Type B pancreatic cell (in vitro differentiated cells): ENCODE measurements at places on chromosomes 12 and 14. TPM values are rescaled to one million over a fixed set of nuclear protein-coding genes. Genes with fewer than 3 reads are reported as not detected.
A peak's percentile ranks its signal among the peaks of the same experiment; 100 is the strongest.

Gene FRMD6
- 44.4 and 71.3 TPM in 2 replicates for total RNA-seq

Gene DPPA3
- not detected in 2 replicates for total RNA-seq

Gene EPYC
- 0.53 TPM in 1 of 2 replicates, not detected in the other for total RNA-seq

Gene CLMN
- total RNA-seq = 10.2 and 23.0 TPM in 2 replicates

DNA sequence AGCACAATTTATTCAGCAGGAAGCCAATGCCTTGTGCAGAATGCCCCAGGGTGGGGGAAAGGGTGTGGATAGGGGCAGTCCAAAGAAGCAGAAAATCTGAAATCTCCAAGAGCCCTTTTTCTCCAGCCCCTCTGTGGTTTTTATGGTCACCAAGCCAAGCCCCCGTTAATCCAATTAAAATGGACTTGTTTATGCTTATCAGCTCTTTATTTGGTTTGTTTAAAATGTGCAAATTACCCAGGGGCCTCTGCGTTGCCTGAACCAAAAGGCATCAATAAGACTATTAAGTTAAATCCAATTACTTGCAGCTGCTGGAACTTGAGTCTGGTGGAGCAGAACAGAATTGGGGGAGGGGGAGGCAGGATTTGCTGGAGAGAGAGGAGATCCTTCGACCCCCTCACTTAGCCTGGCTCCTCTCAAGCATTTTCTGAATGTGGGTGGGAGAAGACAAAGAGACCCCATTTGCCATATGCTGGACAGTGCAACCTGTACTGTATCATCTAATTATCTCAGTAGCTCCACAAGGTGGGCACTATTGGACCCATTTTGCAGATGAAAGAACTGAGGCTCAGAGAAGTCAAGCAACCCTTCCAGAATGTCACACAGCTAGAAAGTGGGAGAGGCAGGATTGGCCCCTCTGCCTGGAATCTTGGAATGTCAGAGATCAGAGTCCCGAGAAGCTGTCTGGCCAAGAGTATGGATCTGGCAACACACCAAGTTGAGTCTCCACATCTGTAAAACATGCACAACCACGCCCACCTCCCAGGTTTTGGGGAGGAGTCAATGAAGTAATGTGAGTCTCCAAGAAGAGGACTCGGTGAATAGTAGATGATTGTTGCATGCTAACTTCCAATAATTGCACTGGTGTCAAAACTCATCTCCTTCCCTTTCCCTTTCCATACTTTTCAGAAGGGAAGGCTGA is 66.9 kb downstream of the CMKLR1 start:
- no peak overlapping the region for H3K4me3 ChIP-seq
- no peak overlapping the region for H3K27ac ChIP-seq
- no peak for DNase-seq
- H3K36me3 ChIP-seq = no peaks in the 10 kb centered on the region

- DNase-seq = no peak
- peak within 1 kb of the TSS; percentile 69 for H3K4me3 ChIP-seq
- no peak within 1 kb of the TSS for H3K27ac ChIP-seq
- H3K4me1 ChIP-seq = peaks cover 15% of the 10 kb centered on the region
- peaks cover 2% of the 10 kb centered on the region for H3K27me3 ChIP-seq
Measured at GRCh38 chr12:51887476-51888315, at the start of gene ANKRD33. ANKRD33 (plus strand) TSS chr12:51888103; CDS start chr12:51888187, 84 bp downstream.

DNA sequence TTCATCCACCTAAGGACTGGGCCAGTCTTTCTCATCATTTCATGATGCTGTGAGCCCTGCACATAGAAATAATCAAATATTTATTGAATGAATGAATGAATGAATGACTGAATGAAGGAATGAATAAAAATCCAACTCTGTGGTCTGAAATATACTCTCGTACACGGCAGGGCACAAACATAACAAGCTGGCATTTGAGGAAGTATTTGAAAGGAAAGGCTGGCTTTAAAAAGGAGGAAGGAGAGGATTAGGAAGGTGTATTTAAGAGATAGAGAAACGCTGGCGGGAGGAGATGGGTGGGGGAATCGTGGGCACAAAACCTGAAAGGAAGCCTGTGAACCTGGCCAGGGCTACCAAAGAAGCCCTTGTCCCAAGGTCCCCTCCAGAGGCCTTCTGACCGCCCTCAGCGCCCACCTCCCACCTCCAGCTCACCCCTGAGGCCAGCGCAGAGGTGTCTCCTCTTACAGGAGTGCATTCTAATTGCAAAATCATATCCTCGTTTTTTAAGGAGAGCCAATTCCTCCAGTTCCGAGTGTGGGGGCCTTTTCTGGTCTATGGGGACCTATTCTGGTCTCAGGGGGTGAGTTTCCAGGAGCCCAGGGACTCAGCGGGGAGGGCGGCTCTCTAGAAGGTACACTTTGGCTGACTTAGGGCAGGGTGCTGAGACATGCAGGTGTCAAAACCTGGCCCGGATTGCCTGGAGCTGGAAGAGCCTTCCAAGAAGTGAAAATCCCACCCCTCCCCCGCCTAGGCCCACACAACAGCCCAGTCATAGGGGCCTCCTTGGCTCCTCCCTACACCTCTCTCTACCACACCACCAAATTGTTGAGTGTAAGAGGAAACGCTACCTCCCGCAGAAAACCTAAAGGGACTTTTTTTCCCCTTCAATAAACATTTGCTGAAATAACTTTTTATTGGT is 8.7 kb upstream of the JDP2 start:
- H3K4me1 ChIP-seq = peaks cover 20% of the 10 kb centered on the region
- H3K27ac ChIP-seq = peak overlapping the region; percentile 52
- H3K4me3 ChIP-seq = peak overlapping the region; percentile 83
- DNase-seq = no peak
- H3K36me3 ChIP-seq = no peaks in the 10 kb centered on the region
- H3K27me3 ChIP-seq = no peaks in the 10 kb centered on the region

- peak overlapping the region; percentile 89 for H3K27ac ChIP-seq
- H3K36me3 ChIP-seq = peaks cover 83% of the 10 kb centered on the region
- H3K4me3 ChIP-seq = peak overlapping the region; percentile 35
- H3K27me3 ChIP-seq = no peaks in the 10 kb centered on the region
- H3K4me1 ChIP-seq = no peaks in the 10 kb centered on the region
Measured at GRCh38 chr12:24861766-24862540, 86.9 kb downstream of the BCAT1 start.

GRCh38 chr14:100587086-100587762 is at the start of gene BEGAIN:
BEGAIN (minus strand) TSS chr14:100587417; CDS start chr14:100587290, 127 bp downstream.
- no peaks in the 10 kb centered on the region for H3K4me1 ChIP-seq
- no peak for DNase-seq
- H3K27me3 ChIP-seq = peaks cover 65% of the 10 kb centered on the region
- no peaks in the 10 kb centered on the region for H3K36me3 ChIP-seq

DNA sequence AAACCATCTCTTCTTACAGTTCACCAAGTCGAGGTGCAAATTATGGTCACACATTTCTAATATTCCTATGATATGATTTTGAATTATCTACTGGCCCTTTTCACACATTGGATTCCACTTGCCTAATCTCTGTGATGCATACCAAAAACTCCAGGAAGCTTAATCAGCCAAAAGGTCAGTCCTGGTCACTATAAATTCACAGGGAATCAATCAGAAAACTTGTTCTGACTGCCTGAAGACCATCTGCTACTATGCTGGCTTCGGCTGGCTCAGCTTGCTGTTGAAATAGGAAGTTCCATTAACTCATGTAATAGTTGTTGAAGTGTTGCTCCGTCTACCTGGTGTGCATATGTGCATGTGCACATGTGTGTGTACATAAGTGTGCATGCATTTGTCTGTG is 142.8 kb upstream of the FLRT2 start:
- no peaks in the 10 kb centered on the region for H3K4me1 ChIP-seq
- no peak overlapping the region for H3K27ac ChIP-seq
- no peak overlapping the region for H3K4me3 ChIP-seq

DNA sequence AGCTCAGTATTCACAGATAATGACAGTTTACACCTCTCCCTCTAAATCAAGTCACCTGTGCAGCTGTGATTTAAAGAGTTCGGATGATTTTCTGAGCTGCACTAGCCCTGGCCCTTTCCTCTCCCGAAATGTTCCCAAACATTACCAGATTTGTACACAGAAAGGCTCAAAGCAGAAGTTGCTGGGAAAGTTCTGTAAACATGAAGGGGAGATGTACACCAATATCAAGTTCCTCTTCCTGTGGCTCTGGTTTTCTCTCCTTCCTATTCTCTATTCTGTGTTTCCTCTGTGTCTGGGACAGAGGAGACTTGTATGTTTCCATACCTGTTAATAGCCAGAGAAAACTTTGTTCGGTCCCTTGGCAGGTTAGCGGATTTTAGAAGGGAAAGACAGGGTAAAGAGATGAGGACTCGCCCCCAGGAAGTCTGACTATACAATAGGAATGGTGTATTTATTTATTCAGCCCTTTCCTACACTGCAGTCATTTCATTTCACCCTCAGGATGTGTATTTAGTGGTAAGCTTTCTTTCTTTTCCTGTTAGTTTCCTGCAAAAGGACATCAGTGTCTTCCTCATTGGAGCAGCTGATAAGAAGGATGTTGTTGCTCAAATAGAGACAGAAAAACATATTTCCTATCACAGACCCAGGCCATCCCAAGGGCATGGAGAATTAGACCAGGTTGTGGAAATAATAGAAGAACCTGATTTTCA is 7.6 kb upstream of the NUMB start:
- no peaks in the 10 kb centered on the region for H3K36me3 ChIP-seq
- no peak overlapping the region for H3K27ac ChIP-seq
- no peaks in the 10 kb centered on the region for H3K27me3 ChIP-seq
- no peak for DNase-seq
- peaks cover 27% of the 10 kb centered on the region for H3K4me1 ChIP-seq

DNA sequence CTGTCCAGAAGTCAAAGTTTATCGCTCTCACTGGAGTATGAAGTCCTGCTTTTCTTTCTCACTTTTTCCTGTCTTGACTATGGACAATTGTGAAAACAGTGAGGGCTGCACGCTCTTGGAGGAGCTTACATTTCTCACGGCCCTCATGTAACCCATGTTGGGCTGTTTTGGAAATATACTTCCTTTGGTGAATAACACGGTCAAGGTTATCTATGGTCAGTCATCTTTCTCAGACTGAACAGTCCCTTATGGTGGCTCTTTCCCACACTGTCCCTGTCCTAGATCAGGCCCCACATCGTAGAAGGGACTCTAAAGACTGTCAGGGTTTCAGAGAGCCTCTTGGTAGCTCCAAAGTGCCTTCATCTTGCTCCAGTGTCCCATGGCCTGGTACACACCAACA is 7.2 kb downstream of the CCDC92 start:
- H3K27ac ChIP-seq = no peak overlapping the region
- H3K4me3 ChIP-seq = no peak overlapping the region

GRCh38 chr14:45526715-45527549 is 273.9 kb upstream of the MIS18BP1 start:
- H3K36me3 ChIP-seq = no peaks in the 10 kb centered on the region
- no peak overlapping the region for H3K4me3 ChIP-seq
- H3K4me1 ChIP-seq = no peaks in the 10 kb centered on the region
- H3K27ac ChIP-seq = no peak overlapping the region

- H3K27me3 ChIP-seq = no peaks in the 10 kb centered on the region
- peaks cover 66% of the 10 kb centered on the region for H3K4me1 ChIP-seq
- peak overlapping the region; percentile 100 for H3K27ac ChIP-seq
- DNase-seq = no peak
- H3K4me3 ChIP-seq = peak overlapping the region; percentile 85
- no peaks in the 10 kb centered on the region for H3K36me3 ChIP-seq
Measured at GRCh38 chr12:120229487-120230325, 28.8 kb upstream of the RPLP0 start.

DNA sequence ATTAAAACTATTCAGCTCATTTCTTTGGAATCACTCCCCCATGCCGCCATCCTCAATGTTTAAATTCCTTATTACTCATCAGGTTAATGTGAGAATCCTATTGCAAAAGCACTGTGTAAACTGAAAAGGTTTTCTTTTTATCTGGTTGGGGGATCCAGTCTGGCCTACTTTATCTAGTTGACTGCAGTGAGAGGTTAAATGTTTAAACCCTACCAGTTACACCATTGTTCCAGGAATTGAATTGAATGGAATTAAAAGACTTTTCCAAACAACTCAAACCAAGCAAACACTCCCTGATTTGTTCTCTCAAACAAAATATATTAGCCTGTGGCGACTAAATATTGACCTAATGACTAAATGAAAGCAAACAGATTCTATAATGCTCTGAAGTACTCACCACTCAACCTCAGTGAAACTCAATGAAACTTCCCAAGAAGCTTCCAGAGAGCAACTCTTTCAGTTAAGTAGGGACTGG is 100.5 kb downstream of the VEZT start:
- H3K36me3 ChIP-seq = peaks cover 3% of the 10 kb centered on the region
- peaks cover 29% of the 10 kb centered on the region for H3K4me1 ChIP-seq
- peaks cover 6% of the 10 kb centered on the region for H3K27me3 ChIP-seq
- peak overlapping the region; percentile 39 for H3K4me3 ChIP-seq

DNA sequence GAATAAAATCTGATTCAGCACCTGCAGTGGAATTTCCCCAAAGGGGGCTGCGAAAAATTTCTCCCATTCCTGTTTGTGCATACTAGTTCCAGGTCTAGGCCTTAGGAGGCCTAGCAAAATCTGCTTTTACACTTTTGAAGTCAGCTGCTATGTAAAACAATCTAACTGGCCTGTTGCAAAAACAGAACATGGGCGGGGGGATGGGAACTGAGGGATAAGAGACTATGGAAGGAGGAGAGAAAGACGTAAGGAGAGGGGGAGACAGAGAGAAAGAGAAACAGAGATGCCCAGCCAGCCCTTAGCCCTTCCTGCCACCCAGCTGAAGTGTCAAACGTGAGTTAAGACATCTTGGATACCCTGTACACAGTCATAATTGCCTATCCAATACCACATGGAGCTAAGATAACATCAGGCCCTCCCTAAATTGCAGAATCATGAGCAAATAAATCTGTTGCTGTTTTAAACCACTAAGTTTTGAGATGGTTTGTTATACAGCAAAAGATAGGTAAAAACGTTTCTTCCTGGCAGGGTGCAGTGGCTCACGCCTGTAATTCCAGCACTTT is 45.6 kb downstream of the SPTLC2 start:
- H3K4me3 ChIP-seq = no peak overlapping the region
- peaks cover 5% of the 10 kb centered on the region for H3K4me1 ChIP-seq

GRCh38 chr14:100149851-100150611 is 9.4 kb downstream of the DEGS2 start:
- H3K27ac ChIP-seq = no peak overlapping the region
- no peaks in the 10 kb centered on the region for H3K36me3 ChIP-seq
- H3K4me3 ChIP-seq = no peak overlapping the region
- H3K27me3 ChIP-seq = peaks cover 2% of the 10 kb centered on the region
- no peak for DNase-seq

- peaks cover 4% of the 10 kb centered on the region for H3K27me3 ChIP-seq
- peaks cover 3% of the 10 kb centered on the region for H3K36me3 ChIP-seq
- H3K4me3 ChIP-seq = peak overlapping the region; percentile 69
- DNase-seq = no peak
- peaks cover 27% of the 10 kb centered on the region for H3K4me1 ChIP-seq
- H3K27ac ChIP-seq = peak overlapping the region; percentile 91
Measured at GRCh38 chr12:6084261-6084968, 40.1 kb downstream of the VWF start.

- H3K27ac ChIP-seq = peak overlapping the region; percentile 99
- DNase-seq = no peak
- H3K4me1 ChIP-seq = peaks cover 16% of the 10 kb centered on the region
- H3K36me3 ChIP-seq = peaks cover 8% of the 10 kb centered on the region
- peak overlapping the region; percentile 92 for H3K4me3 ChIP-seq
Measured at GRCh38 chr12:12267742-12268200, 927 bp upstream of the LRP6 start.
